Stimulated activated CD4-positive, alpha-beta T cell treated with anti-CD3 and anti-CD28 coated beads, TNF-alpha, amount 100 ng/mL, for 1 hour (primary cell): ENCODE measurements at places on chromosomes 1 and 21.

GRCh38 chr1:204170494-204171155 is 4.5 kb upstream of the REN start:
- DNase-seq, result no peak

- DNase-seq, result no peak
Observed at GRCh38 chr1:112393631-112393974, 2.4 kb upstream of the CTTNBP2NL start.

GRCh38 chr1:35717911-35718476 is 690 bp downstream of the C1orf216 start:
- DNase-seq, result no peak

- DNase-seq, result no peak
Observed at GRCh38 chr1:98653123-98653522, 8.4 kb upstream of the SNX7 start.

DNA sequence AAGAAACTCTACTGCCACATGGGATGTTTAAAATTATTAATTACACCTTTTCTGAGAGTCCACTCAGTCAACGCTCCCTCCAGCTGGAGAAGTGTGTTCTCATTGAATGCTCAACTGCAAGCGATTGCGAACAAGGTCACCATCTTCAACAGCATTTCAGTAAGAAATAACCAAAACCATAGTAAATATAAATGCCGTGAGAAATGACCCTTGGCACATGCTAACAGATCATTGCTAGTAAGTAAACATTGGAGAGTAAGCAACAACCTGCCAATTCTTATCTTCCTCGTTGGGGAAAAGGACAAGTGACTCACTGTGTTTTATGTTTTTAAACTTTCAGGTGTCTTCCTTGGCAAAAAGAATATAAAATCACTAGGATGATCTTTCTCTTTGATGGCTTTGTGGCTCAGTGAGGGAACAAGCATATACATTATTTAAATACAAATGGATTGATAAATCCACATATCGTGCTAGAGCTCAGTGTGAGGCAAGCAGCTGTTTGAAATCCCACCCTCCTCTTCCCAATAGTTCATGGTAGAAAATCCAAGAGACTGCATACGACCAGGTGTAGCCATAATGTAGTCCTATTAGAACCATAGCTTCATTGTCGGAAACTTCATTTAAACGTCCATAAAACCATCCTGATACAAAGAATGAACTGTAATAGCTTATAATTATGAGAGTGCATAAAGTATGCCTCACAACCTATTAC is 214.6 kb downstream of the GRIK1 start:
- DNase-seq, result no peak

- DNase-seq, result no peak
Observed at GRCh38 chr1:238018214-238018613, 127.5 kb upstream of the ZP4 start.

DNA sequence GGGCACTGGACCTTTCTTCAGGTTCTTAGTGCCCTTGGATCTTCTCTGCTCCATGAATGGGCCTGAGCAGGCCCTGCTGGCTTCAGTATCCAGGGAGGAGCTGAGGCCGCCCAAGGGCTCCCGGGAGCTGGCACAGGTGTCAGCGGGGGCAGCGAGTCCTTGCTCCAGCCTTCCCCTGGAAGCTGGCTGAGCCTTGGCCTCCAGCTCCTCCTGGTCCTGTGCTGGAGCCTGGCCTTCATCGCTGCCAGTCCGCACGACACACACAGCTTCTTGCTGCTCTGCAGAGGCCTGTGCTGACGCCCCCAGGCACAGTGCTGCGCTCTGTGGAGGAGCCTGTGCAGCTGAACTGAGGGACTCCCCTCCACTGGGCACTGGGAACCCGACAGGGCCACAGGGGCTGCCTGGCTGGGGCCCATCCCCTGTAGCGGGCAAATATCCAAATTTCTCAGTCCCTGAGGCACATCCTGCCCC is 1.7 kb downstream of the SPOCD1 start:
- DNase-seq, result no peak

DNA sequence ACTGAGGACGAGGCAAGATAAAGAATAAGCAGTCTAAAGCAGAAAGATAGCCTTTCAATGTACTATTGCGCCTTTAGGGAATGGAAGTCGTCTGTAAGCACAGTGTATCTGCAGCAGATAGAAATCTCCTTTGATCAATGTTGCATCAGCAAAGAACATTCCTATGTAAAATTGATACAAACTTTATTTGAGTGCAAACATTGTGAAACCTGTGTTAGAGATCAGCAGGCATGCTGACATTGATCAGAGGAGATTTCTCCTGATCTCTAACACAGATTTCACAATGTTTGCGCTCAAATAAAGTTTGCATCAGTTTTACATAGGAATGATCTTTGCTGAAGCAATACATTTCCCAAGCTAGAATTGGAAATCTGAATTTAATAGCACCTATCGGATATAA is 1446.8 kb downstream of the MRPL39 start:
- DNase-seq, result no peak

DNA sequence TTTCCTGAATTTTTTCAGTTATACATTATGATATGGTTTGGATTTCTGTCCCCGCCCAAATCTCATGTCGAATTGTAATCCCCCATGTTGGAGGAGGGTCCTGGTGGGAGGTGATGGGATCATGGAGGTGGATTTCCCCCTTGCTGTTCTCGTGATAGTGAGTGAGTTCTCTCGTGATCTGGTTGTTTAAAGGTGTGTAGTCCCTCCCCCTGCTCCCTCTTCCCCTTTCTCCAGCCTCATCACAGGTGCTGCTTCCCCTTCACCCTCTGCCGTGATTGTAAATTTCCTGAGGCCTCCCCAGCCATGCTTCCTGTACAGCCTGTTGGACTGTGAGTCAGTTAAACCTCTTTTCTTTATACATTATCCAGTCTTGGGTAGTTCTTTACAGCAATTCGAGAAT is 93.2 kb upstream of the HNRNPU start:
- no peak for DNase-seq

DNA sequence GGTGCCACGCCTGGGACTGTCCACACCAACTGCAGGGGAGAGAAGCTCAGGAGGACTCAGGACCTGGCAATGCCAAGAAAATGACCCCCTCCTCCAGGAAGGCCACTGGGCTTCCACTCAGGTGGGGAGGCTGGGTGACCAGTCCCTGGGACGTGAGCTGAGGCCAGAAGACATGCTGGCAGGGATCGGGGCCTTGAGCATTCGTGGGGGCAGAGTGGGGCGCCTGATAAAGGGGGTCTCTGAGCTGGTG is 15.3 kb upstream of the COL6A2 start:
- no peak for DNase-seq

GRCh38 chr1:235632506-235633401 is 16.8 kb downstream of the GNG4 start:
- DNase-seq, result no peak

DNA sequence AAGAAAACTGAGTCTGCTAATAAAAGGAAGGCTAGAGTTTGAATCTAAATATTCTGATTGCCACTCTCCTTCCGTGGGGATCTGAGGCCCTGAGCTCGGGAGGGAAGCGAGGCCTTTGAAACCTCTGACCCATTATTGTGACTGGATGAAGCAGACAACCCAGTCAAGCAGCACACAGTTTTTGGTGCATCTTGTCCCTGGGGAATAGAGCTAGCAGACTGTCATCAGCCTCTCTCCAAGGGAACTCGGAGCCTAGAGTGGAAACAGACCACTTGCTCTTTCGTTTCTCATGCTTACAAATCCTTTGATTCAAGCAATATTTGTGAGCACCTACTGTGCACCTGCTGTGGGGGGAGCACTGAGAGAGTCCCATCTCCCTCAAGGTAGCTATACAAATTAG is 133.2 kb upstream of the KLHDC7A start:
- DNase-seq, result no peak

DNA sequence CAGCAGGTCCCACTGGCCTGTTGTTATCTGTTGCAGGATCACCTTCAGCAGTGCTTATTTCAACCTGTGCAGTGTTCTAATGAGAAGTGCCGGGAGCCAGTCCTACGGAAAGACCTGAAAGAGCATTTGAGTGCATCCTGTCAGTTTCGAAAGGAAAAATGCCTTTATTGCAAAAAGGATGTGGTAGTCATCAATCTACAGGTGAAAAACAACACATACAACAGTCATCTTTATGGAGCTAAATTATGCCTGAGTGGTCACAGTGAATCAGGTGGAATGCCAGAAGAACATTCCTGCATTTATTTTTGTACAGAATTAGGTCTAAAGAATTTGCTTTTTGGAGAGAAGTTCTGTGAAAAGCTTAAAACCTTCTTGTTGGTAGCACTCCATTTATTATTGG is 33.2 kb downstream of the TRAF5 start:
- no peak for DNase-seq

- no peak for DNase-seq
Observed at GRCh38 chr1:54721719-54722118, 6.1 kb downstream of the TTC4 start.

GRCh38 chr1:10939654-10940450 is 72.6 kb upstream of the TARDBP start:
- DNase-seq, result no peak

DNA sequence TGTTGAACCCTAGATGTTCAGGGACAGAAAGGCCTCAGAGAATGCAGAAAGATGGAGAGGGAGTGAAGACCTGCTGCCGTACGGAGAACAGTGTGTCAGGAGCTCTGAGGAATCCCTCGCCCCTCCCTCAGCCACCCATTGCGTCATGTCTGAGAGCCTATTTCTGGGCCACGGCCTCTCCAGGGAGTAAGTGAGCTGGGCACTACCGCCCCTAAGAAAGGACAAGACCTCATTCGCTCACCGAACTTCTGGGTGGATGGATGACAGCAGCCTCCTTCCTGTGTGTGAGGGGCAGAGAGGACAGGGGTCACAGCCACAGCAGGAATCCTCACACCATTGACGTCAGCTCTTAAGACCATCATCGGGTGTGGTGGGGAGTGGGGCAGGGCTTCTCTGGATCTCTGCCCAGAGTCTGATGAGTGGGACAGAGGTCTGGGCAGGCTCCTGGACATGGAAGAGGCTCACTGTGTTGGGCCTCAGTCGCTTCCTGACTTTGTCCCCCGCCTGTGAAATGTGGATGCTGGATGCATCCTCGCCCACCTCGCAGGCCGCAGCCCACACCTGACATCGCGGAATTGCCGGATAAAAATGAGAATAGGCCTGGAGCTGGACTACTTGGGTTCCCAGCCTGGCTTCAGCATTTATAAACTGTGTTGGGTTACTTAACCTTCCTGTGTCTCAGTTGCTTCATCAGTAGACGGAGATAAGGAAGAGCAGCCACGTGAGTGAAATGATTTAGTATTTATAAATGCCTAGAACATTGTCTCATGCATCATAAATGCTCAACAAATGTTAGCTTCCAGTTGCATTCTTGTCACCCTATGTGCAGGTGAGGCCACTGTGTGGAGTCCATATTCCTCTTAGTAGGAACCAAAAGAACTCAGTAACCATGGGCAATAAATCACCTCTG is 238.6 kb downstream of the TRABD2B start:
- DNase-seq, result no peak

DNA sequence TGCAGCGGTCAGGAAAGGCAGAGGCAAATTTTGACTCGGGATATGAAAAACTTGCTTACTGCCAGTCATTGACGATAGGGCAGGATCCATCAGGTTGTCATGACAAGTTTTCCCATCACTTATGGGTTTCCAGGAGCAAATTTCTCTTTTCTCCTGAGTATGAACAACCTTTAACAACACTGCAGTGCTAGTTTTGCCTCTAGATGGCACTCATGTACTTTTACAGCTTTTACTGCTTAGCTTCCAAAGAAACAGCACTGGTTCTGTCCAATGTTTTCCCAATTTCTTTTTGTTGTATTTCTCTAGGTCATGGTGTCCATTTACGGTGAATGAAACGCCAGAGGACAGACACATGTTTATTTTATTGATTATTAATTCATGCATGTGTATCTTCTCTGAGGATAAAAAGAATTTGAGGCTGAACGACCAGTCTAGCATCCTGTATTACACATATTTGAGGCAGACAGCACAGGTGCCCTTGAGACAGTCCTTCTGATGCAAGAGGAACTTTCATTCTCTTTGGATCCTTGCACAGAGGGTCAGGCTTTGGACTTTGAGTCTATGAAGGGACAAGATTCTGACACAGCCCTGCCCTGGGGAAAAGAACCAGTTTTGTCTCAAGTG is 112.3 kb upstream of the TRABD2B start:
- DNase-seq, result no peak

DNA sequence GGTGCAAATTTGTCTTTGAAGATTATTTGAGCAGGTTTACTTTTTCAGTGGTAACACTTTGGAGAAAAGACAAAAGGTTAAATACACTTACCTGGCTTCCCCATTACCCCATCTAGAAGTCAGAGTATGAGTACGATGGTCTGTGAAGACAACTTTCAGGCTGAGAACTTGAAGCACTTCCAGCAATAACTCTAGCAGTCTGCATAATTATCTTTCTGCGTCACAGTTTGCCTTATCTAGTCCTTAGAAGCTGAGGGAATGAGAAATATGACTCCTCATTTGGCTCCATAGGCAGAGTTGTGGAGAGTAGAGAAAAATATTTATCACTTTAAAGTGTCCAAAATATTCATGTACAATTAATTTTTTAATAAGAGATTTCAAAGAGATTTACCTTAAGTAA is 323.4 kb upstream of the CAMK1G start:
- DNase-seq, result no peak

DNA sequence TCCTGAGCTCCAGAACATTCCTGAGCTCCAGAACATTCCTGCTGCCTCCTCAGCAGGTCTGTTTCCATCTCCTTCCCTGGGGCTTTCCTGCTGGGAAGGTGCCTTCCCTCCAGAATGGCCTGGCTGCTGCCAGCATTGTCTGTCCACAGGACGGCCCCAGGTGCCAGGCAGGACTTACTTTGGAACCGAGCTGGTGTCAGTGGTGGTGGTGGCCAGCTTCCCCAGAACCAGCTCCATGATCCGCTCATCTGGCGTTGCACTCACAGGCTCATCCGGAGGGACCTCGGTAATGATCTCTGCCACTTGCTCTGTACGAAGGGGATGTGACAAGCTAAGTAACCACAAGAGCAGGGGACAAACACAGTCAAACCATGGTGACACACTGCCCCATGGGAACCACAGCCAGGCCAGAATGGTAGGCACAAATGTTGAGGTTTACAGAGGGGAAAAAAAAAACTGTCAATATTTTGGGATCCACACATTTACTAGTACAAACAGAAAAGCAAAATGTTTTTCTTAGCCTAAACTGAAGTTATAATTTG is 41.3 kb downstream of the PRDM15 start:
- DNase-seq, result no peak

DNA sequence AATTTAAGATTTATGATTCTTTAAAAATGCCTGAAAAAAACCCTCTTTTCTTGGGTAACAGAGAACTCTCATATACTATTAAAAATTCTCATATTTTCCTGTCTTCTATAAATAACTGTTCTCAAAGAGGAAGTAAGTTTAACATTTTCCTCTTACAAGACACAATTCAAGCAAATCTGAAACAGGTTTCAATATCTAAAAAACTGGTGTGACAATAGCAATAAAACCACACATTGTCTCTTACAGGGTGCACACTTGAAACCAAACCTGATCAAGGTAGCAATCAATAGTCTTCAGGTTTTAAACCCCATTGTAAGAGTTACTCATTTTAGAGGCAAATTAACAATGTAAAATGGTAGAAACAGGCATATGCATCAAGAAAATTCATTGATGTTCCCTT is 28.0 kb downstream of the FUBP1 start:
- no peak for DNase-seq

- DNase-seq, result no peak
Observed at GRCh38 chr1:1793481-1794244, 15.4 kb upstream of the NADK start.
